Fibroblast of the aortic adventitia (primary cell): ENCODE measurements at places on chromosomes 5 and 9. TPM values are rescaled to one million over a fixed set of nuclear protein-coding genes. Genes with fewer than 3 reads are reported as not detected.
A peak's percentile ranks its signal among the peaks of the same experiment; 100 is the strongest.

DNA sequence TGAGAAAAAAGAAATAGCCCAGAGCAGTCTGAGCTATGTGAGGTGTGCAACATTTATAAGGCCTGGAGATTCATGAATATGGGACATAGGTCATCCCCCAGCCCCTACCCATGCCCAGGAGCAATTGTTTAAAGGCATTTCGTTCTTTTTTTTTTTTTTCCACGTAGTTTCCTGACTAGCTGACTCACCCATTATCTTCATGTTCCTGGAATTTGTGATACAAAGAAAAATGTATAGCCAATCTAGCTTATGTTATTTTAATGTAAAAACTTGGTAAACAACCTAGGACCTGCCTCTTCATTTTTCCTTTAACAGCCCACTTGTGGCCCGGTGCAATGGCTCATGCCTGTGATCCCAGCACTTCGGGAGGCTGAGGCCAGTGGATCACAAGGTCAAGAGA lies 81.3 kb downstream of the OSTF1 start:
- DNase-seq = peak; percentile 78

DNA sequence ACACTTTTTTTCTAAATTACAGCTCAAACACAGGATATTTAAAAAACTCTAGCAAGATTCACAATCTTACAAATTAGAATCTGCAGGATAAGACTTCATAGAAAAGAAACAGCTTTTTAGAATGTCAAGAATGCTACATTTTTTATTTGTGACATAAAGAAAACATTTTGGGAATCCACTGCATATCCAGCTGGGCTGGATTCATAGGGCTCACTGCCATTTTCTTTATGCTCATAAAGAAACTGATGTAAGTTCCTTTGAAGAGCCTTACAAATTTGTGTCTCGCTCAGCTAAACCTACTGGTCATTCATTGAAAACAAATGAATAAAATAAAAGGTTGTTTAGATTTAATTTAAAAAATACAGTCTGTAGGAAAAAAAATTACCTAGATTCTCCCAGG lies 332.3 kb downstream of the TRPM3 start:
- peak; percentile 56 for DNase-seq

DNA sequence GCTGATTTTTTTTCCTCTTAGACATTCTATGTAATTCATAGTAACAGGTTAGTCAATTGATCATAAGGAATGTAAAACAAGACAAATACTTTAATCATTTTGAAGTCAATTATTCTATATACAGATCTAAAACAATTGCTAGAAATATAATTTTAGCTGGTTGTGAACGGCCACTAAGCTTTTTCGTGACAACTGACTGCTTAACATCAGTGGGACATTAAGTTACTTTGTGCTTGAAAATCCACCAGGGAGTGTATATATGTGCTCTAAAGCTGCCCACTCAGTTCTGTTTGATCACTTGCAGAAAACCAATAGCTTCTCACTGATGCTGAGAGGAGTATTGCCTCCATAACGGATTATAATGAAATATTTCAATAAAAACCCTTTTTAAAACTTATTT lies 370.2 kb upstream of the CCNH start:
- no peak for DNase-seq

GRCh38 chr9:125428902-125429467 lies 167.4 kb downstream of the GAPVD1 start:
- DNase-seq = no peak

DNA sequence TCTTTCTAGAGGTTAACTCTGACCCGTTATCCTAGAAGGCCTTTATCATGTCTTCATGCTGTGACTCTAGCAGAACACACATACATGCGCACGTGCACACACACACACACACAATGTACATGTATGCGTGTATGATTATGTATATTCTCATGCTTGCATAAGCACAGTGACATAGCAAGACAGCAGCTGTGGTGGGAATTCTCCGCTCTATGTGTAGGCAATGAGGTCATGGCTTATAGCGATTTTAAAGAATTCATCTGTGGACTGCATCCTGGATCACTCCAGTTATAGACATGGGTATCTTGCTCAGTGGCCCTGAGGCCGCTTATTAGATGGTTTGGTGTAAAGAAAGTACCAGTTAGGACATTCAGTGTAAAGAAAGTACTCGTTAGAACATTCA lies 106.2 kb downstream of the FBXL7 start:
- no peak for DNase-seq

DNA sequence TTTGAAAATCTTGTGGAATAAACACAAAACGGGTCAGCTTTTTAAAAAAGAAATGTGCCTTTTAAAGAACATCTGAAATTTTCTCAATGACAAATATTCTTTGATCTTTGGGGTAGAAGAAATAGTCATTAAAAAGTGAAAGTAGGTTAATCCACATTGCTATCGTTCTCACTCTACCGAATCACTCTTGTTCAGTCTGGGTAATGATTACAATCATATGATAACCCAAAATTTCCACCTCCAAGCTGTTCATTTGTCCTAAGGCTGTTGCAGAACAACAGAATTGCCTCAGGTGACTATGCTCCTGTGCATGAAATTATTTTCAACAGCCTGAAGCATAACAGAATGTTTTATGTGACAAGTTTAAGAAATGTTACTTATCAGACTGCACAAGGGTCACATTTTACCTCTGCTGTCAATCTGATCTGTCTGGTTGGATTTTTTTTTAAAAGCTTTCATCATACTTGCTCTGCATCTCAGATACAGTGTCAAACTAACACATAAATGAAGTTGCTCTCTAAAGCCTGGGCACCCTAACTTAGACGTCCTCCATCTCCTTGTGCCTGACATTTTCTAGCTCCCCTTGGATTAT lies 227.3 kb downstream of the LURAP1L start:
- no peak for DNase-seq

DNA sequence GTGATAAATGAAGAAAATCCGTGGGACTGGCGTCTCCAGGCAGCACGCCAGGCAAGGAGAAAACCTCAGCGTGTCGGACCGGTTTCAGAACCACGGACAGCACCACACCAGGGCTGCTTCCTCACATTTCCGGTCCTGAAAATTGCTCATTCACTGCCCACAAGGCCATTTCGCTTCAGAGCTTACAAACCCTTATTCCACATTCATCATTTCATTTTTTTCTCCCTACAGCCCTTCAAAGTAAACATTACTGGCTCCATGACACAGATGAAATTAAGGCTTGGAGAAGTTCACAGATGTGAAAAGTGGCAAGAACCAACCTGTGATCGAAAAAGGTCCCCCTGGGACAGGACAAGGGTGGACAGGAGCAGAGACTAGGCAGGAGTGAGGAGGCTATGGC lies 1.5 kb upstream of the GPRIN1 start:
- DNase-seq = peak; percentile 91

DNA sequence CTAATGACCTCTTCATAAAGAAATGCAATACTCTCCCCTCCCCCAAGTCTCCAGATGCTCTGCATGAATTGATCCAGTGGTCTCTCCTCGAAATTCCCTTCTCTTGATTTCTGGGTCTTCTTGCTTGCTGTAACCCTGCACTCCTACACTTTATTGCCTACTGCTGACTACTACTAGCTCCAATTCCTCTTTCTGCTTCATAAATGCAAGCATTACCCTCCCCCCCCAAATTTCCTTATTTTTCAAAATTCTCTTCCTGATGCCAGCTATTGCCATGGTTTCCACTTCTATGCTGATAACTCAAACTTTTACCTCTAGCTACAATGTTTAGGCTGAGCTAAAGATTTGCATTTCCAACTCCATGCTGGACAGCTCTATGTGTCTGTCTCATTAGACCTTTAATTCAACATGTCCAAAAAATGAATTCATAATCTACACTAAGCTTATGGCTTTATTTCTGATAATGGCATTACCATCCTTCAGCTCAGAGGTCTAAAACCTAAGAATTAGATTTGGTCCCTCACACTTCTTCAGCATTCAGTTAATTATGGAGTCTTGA lies 1.4 kb downstream of the ZBTB26 start:
- DNase-seq = no peak

GRCh38 chr5:53407373-53407772 lies 73.1 kb upstream of the FST start:
- peak; percentile 66 for DNase-seq

- DNase-seq = no peak
Measured at GRCh38 chr5:79983618-79984017, 7.4 kb downstream of the MTX3 start.

GRCh38 chr5:21574438-21574837 lies 1278.7 kb downstream of the CDH12 start:
- DNase-seq = peak; percentile 42

DNA sequence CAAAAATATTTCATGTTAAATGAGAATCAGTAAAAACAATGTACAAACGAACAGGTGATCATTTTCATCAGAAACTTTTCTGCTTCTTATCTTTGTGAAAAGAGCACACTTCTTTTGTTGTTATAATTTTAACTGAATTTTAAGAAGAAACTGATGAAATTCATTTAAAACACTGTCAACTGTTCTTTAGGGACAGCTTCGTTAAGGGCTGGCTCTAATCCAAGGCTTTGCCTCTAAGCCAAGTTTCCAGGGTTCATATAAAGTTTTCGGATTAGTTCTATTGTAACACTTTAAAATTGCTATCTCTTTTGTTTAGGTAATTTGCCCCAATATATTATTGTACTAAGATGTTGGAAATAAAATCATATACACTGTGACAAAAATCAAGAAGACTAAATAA lies 559.2 kb downstream of the TUSC1 start:
- no peak for DNase-seq

- DNase-seq = no peak
Measured at GRCh38 chr5:176132471-176133288, 105.5 kb upstream of the SIMC1 start.

DNA sequence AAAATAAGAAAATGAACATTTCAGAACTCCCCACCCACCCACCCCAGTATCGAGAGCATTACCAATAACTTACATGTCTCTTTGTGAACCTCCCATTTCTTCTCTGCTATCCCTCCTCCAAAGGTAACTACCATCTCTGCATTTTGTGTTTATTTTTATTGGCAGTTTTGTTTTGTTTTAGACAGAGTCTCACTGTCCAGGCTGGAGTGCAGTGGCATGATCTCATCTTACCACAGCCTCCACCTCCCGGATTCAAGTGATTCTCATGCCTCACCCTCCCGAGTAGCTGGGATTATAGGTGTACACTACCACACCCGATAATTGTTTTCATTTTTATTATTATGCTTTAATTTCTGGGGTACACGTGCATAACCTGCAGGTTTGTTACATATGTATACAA lies 21.7 kb upstream of the GLIS3 start:
- no peak for DNase-seq

DNA sequence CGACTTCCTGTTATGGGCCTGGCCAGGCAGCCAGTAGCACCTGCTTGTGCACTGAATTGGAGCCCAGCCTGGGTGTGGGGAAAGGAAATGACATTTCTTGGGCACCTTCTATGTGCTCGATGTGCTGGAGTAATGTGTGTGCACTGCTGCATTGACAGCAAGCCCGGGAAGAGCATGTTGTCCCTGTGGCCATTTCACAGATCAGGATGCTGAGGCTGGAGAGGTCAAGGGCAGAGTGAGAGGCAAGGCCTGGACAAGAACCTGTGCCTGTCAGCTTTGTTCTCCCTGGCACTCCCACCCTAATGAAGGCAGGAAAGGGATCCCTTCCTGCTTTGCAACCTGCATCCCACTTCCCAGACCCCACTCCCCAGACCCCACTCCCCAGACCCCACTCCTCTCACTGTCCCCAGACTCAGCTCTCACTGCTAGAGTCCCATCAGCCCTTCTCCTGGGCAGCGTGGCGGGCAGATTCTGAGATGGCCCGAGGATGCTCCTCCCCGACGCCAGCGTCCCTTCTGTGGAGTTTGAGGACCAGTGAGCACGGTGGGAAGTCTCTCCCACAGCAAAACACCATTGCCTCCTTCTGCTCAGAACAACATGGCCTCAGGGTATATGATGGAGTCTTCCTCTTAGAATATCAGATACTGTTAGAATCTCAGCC lies 49.6 kb downstream of the BARX1 start:
- DNase-seq = no peak

DNA sequence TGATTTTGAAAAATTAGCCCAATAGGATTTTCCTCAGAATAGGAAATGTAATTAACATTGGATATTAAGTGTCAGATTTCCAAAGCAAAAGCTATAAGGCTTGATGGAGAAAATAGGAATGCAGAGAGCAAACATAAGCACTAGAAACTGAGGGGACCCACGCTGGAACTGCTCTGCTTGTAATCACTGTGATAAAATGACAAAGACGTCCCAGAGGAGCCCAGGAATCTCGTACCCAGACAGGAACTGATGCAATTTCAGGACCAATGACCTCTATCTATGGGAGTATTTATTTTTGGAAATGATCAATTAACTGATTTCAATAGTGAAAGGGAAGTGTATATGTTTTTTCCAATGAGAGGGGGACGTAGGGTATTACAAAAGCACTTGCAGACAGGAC lies 714.5 kb upstream of the WWC1 start:
- no peak for DNase-seq

- DNase-seq = no peak
Measured at GRCh38 chr5:118762291-118762690, 226.1 kb downstream of the DTWD2 start.

GRCh38 chr5:172529896-172530295 lies 75.6 kb upstream of the SH3PXD2B start:
- DNase-seq = no peak

ADRB2 gene
- total RNA-seq = 0.16 and 3.6 TPM in 2 replicates

GABRA1 gene
- total RNA-seq = not detected in 2 replicates

LHFPL2 gene
- total RNA-seq = 42.8 and 81.2 TPM in 2 replicates

SRD5A1 gene
- total RNA-seq = 5.1 and 12.0 TPM in 2 replicates

MRPL50 gene
- 8.0 and 14.0 TPM in 2 replicates for total RNA-seq

SIGMAR1 gene
- total RNA-seq = 71.3 and 97.8 TPM in 2 replicates

MORN5 gene
- not detected in 2 replicates for total RNA-seq

SMC5 gene
- total RNA-seq = 23.9 and 38.8 TPM in 2 replicates

SPAAR gene
- total RNA-seq = not detected in 2 replicates

DRD1 gene
- total RNA-seq = 0.18 TPM in 1 of 2 replicates, not detected in the other

TNC gene
- total RNA-seq = 8.3 and 49.7 TPM in 2 replicates
